ENCODE measurements at places on chromosomes 6 and 20.

DNA sequence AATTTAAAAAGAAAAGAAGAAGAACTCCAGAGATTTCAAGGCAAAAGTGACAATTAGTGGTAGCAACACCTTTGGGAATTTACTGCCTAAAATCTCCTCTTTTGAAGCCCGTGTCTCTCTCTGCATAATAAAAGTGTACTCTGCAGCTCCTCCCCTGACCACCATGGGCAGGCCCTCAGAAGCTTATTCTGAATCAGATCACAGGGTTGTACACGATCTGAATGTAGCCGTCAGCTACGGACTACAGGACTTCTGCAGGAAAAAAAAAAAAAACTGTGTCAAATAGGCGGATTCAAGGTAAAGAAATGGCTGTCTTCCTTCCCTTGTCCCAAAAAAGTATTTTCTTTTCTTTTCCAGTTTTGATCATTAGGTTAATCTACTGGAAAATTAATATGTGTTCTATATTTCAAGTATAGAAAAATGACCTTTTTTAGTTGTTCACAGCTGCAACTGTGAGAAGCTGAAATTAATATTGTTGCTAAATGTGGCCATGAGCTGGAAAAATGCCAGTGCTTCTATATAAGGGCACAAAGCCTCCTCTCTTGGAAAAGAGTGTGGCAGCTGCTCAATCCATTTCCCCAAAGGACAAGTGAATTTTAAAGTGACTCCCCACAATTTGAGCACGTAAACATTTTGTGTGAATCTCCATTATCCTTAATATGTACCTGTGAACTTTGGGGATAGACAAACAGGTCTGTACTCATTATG is 397.4 kb downstream of the C6orf118 start:
- DNase-seq = peak; percentile 6

DNA sequence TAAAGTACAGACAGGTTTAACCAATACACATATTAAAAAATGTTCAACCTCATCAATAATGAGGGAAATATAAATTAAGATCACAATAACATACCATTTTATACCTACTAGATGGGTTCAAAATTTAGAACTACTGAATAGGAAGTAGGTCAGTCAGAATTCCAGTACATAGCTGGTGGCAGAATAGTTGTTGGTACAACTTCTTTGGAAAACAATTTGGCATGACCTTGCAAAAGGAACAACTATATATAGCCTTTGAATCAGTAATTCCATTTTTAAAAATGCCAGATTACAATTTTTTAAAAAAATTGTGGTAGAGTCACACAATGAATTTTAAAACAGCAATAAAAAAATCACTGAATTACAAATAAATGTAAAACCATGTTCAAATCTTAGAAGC is 165.6 kb downstream of the CDK19 start:
- DNase-seq = no peak

DNA sequence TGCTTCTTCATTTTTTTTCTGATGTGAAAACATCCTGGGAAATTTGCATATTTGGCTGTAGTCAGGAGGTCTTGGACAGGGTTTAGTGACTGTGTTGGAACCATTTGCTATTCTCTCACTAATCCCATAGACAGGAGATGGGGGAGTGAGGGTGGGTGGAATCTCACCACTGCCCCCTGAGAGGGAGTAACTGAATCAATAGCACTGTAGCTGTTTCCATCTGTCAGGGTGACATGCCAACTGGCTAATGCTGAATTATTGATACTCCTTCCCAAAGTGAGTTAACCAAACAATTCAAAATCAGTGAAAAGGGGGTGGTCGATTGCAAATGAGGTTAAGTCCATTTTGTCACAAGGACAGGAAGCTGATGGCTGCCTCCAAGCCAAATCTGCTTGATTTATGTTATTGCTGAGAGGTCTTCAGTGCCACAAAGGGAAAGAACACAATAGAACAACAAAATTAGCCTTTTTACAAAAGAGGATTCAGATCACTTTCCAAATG is 55.1 kb upstream of the B3GAT2 start:
- DNase-seq = no peak

DNA sequence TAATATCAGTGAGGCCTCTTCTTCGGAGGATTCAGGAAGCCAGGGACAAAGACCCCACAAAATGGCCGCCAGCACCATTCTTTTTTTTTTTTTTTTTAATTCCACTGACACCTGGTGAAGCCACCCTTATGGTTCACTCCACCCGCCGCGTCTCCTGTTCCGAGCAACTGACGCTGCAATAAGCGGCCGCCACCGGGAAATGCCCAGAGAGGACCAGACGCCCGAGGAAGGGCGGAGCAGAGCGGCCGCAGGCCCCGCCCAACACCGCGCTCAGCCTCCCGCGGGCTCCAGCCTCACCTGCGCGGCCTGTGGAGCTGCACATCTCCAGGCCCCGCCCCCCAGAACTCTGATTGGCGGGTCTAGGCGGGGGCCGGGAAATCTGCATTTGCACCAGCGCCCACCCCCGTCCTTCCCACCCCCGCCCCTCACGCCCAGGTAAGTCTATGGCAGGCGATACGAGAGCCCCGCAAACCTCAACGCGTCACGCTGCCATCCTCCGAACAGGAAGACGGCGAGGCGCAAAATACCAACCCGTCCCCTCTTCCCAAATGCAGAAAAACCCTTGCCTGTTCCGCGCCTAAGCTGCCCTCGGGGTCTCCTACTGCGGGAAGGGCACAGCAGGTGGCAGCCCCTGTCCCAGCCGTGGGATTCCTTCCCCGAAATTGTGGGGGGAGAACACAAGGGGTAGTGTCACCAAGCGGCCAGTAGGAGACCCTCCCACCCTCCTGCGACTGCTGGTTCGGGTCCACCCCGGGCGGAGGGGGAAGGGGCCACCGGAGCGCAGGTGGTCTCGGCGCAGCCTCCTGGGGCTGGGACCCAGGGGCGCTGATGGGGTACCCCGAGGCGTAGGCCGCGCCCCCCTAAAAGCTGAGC is 960 bp downstream of the ATP9A start:
- DNase-seq = peak; percentile 56

- DNase-seq = no peak
These were observed 11.3 kb downstream of the ZHX3 start for GRCh38 chr20:41306061-41306727.

DNA sequence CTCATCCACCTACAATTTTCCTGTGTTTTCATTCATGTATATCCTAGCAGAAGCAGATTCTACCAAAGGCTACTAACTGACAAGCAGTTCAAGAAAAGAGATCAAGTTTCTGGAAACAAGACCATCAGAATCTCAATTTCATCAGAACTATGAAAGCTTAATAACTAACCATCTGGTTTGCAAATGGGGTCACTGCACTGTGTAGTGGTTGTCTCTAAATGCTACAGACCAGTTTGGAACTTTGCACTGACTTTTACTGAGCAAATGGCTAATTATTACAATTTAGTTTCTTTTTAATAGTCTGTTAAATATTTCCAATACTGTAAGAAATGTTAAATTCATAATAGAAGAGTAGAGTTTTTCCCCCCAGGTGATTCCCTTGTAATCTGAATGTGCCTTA is 64.5 kb downstream of the REPS1 start:
- DNase-seq = no peak

DNA sequence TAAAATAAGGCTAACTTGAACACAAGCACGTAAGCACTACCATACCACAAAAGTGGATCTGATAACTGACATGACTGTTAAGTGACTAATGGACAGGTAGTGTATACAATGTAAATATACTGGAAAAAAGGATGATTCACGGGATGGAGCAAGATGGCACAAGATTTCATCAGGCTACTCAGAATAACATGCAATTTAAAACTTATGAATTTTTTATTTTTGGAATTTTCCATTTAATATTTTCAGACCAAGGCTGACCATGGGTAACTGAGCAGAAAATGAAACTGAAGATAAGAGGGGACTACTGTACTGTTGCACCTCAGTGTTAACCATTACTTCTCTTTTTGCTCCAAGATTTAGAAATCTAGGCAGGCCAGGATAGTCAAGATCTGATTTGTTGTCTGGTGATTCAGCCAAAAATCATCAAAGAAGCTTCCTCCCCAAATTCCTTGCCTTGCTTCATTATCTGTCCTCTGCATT is 45.4 kb downstream of the TPBG start:
- peak; percentile 68 for DNase-seq

- no peak for DNase-seq
These were observed 164.4 kb upstream of the KCNG1 start for GRCh38 chr20:51187261-51187660.

DNA sequence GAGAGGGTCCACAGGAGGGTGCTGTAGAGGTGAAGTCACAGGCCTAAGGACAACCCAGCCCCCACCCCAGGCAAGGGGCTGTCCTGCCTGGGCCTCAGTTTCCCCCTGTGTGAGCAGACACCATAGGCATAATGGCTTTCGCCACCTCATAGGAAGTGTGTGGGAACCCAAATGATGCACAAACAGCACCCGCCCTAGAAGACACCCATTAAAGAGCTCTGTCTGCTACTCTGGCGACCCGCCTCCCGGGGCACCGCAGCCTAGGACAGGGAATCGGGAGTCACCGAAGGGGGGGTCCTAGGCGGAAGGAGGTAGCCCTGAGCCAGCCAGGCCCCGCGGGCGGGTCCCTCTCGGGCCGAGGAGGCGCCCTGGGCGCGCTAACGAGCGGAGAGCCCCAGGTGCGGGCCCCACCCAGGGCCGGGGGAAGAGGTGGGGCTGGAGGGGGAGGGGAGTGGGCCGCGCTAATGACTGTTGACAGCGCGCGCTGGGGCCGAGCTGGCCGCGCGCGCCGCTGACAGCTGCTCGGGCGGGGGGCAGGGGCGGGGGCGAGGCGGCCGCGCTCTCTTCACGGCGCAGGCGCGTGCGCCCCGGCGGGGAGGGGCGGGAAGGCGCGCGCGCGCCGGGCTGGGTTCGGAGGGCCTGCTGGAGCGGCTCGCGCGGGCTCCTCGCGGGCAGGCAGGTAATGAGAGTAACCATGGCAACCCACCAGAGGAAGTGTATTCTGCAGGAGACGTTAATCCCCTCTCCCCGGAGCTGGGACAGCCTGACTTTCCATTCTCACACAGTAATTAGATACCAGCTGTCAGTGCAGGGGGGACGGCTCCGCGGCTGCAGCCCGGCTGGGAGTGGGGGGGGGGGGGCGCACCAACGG is 48.9 kb downstream of the NOL4L start:
- no peak for DNase-seq

- DNase-seq = peak; percentile 76
These were observed at the start of gene ECI2 for GRCh38 chr6:4134841-4135664. TSS of gene ECI2 (minus strand) at chr6:4135575. CDS start at chr6:4135560, 15 bp downstream.

- no peak for DNase-seq
These were observed 1148.3 kb downstream of the EPHA7 start for GRCh38 chr6:92271091-92271490.

- peak; percentile 33 for DNase-seq
These were observed 139.2 kb downstream of the AHI1 start for GRCh38 chr6:135358251-135358821.

DNA sequence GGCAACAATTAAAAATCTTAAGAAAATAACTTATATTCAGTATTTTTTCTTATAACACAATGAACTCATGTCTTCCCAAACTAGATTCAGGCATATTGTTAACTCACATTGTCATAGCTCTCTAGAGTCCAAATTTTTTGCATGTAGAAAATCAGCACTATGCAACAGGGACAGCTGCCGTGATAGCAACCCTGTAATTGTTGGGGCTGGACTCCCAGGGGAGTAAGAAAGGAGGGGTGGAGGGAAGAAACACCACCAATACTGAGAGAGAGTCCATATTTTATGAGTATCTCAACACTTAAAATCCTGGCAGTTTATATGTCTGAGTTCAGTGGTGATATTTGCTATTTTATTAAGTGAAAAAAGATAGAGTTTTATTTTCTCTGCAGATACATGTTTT is 89.6 kb upstream of the HS3ST5 start:
- no peak for DNase-seq

DNA sequence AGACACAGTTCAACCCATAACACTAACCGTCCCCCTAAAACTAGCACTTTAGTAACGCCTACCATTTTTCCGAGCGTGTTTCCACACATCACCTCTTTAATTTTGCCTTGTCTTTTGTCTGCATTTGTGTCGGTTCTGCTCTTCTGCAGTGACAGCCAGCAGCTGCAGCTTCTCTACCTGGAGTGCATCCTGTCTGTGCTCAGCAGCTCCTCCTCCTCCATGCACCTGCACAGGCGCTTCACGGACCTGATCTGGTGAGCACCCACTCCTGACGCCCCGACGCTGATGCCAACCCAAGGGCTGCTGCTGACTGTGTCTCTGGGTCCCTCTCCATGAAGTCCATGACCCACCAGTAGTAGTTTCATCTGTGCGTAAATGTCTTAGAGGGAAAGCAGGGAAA is 35.4 kb upstream of the PBOV1 start:
- no peak for DNase-seq

GRCh38 chr6:32154514-32155161 is 697 bp downstream of the PPT2 start:
- DNase-seq = peak; percentile 58

GRCh38 chr6:37507690-37508421 is 8.2 kb upstream of the CCDC167 start:
- DNase-seq = no peak

DNA sequence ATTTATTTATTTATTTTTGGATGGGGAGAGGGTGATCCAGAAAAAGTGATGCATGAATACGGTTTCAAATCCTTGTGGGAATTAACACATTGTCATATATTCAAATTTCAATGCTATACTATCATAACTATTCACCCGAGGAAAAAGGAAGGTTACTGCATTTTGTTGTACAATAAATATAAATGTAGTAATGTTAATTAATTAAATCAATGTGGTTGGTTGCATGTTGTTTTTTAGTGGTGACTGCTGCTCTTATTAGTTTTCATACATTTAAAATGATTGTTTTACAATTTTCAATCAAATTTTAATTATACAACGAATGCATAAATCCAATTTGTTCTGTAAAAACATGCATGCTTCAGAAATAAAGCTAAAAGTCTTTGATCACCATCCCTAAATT is 180.5 kb downstream of the ZFP64 start:
- DNase-seq = no peak

- DNase-seq = no peak
These were observed 24.3 kb downstream of the TOP1 start for GRCh38 chr20:41052742-41053419.

GRCh38 chr6:9168669-9169068 is 733.3 kb upstream of the SLC35B3 start:
- no peak for DNase-seq

DNA sequence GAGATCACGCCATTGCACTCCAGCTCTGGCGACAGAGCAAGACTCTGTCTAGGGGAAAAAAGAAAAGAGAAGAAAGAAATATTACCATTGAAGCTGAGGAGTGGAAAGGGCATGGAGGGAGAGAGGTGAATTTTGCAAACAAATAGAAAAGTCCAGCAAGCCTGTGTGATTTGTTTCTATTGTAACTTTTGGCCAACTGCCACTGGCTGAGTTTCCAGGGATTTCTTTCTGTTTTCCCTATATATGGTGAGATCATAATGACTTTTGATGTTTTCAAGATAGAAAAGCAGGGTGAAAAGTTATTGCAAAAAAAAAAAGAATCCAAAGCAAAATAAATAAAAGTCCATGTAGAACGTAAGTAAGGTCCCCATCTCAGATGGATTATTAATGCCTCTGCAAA is 184.2 kb upstream of the RALGAPA2 start:
- no peak for DNase-seq

- DNase-seq = no peak
These were observed 14.4 kb downstream of the DLL1 start for GRCh38 chr6:170276369-170277057.

All from RPMI7951 (cell line).